ENCODE measurements at places on chromosomes 4 and X.

GRCh38 chr4:90142081-90142480 lies 14.9 kb downstream of the CCSER1 start:
- no peak for DNase-seq

DNA sequence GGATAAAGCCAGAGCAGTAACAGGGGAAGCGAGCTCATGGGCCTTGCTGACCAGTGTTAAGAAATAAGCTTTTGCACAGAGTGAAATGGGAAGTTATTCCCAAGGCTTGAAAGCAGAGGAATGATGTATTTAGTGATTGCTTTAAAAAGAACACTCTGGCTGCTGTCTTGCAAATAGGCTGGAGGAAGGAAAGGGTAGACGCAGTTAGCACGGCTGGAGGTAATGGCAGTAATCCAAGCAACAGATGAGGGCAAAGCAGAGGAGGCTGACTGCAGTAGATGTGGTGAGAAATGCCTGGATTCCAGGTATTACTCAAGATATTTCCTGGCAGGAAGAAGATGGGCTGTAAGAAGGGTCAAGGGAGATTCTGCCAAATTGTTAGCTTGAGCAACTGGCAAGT lies 1342.3 kb upstream of the AGA start:
- no peak for DNase-seq

DNA sequence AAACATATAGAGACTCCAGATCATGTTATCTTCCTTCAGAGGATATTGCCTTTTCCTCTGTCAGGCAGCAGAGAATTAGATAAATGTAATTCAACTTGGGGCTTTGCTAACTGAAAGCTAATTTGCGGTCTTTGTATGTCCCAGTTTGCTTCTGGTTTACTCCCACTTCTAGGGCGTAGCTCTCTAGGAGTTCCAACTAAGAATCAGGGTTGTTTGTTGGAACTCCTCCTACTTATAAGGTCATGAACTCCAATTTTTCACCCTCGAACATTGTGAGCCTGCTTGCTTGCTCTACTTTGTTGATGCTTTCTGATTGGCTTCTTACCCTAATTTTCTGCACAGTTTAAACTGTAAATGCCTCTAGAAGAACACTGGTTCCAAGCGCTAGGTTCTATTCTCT lies 66.1 kb downstream of the FMR1NB start:
- no peak for DNase-seq

- DNase-seq, result no peak
Measured at GRCh38 chr4:176979416-176979815, 186.7 kb upstream of the VEGFC start.

DNA sequence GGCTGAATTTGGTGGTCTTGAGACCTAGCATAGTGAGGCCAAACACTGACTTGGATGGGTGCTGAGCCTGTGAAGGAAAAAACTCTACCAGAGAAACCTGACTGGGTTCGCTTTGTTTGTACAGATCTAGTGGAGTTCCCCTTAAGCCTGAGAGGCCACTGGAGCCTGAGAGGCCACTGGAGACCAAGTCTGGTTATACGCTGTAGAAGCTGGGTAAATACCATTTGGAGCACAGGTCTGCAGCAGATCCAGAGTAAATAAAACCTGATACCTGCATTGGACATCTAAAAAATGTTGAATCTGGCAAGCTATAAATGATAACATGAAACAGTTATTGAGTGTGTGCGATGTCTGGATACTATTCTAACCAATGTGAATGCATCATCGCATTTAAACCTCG lies 104.3 kb upstream of the IGSF1 start:
- no peak for DNase-seq

GRCh38 chr4:40471923-40472322 lies 136.8 kb downstream of the CHRNA9 start:
- DNase-seq, result no peak

DNA sequence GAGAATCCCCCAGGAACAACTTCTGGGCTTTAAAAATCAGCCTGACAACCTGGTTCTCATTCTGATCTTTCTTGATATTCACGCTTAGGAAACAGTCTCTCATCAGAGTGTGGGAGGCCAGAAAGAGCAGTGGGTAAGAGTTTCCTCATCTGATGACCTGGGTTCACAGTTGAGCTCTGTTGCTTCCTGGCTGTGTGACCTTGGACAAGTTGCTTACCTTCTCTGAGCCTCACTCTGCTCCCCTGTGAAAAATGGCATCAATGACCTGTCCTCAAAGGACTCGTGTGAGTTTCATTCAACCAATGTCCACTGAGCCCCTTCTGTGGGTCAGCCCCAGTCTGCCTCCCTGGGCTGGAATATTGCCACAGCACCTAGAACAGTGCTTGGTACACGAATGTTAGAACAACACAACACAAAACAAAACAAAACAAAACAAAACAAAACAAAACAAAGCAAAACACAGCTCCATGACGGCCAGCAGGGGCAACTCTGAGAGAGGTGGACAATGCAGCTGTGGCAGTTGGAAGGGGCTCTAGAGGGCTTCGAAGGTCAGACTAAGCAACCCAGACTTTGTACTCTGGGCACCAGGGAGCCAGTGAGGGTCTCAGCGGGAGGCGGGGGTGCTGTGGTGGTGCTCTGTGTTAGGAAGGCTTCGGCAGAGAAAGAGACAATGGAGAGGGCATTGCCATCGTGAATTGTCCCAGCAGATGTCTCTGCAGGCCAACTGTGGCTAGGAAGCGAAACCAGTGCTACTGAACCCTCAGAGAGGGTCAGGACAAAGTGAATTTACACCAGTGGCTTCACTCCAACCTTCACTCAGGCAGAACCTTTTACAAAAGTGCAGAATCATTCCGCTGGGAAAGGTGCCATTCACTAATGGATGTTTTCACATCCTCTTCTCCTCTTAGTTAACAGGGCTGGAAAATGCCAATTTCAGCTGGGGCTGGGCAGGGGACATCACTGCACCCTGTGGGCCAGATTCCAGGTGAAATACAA lies 14.3 kb upstream of the C4orf50 start:
- DNase-seq, result no peak

- no peak for DNase-seq
Measured at GRCh38 chr4:78293821-78294301, 236.7 kb downstream of the FRAS1 start.

- DNase-seq, result no peak
Measured at GRCh38 chrX:71944369-71944768, 33.7 kb downstream of the NHSL2 start.

GRCh38 chr4:139922406-139923024 lies 231.5 kb downstream of the MAML3 start:
- DNase-seq, result no peak

GRCh38 chr4:185886832-185887524 lies 75.0 kb upstream of the SORBS2 start:
- DNase-seq, result no peak

DNA sequence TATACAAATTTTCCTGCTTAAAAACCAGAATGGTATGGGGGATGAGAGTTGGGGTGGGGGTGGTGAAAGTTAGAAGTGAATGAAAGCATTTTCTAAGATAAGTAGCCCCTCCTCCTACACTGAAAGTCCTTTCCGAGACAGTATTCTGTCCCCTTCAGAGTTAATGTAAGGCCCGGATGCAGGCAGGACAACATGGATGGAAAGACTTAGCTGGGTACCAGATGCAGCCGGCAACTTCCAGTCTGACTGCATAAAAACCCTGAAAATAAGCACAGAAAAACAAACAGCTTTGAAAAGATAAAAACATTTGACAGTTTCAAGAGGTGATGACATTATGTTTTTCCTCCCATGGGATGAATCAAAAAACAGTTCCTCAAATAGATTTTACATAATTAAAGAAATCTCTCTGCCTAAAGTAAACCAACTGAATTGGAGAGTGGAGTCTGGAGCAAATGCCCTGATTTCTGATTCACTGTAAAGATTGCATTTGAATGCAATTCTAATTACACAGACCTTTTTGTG lies 196.3 kb downstream of the GPAT3 start:
- no peak for DNase-seq

DNA sequence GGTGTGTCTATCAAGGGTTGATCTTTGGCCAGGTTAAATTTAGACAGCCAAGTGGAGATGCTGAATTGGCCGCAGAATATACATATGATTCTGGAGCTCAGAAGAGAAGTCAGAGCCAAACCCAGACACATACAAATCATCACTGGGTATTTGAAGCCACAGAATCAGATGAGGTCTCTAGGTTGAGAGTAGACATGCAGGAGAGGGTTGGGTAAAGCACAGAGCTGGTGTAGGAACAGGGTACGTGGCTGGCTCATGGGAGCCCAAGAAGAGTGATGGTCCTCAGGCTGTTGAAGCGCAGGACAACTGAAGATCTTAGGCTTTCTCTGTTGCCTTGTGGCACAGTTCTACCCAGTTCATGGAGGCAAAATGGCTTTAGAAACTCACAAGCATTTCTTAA lies 37.7 kb downstream of the ADAMTS3 start:
- DNase-seq, result no peak

DNA sequence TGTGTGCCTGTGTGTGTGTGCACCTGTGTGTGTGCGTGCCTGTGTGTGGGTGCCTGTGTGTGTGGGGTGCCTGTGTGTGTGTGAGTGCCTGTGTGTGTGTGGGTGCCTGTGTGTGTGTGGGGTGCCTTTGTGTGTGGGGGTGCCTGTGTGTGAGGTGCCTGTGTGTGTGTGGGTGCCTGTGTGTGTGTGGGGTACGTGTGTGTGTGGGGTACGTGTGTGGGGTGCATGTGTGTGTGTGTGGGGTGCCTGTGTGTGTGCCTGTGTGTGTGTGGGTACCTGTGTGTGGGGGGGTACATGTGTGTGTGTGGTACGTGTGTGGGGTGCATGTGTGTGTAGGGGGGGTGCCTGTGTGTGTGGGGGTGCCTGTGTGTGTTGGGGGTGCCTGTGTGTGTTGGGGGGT lies 73.4 kb upstream of the HGFAC start:
- no peak for DNase-seq

DNA sequence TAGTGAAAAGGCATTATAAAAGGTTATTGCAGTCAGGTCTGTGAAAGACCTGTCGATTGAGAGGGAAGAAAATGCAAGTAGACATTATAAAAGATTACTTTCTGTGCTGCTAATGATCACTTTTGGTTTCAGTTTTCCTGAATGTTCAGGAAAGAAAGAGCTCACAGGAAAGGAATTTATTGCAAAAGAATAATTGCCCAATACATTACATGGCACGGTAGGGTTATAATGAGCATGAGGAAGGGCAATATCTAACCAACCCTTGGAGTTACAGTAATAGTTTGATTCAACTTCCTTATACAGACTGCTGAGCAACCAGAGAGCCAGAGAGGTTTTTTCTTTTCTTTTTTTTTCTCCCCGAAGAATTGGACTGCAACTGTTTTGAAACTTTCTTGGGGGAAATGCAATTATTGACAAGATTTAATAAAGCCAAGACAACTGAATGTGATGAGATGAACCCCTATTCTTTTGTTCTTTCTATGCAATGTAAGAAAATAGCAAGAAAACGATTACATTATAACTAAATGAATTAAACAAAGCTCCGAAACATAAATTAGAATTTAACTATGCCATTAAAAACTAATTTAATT lies 247.0 kb downstream of the C4orf33 start:
- no peak for DNase-seq

DNA sequence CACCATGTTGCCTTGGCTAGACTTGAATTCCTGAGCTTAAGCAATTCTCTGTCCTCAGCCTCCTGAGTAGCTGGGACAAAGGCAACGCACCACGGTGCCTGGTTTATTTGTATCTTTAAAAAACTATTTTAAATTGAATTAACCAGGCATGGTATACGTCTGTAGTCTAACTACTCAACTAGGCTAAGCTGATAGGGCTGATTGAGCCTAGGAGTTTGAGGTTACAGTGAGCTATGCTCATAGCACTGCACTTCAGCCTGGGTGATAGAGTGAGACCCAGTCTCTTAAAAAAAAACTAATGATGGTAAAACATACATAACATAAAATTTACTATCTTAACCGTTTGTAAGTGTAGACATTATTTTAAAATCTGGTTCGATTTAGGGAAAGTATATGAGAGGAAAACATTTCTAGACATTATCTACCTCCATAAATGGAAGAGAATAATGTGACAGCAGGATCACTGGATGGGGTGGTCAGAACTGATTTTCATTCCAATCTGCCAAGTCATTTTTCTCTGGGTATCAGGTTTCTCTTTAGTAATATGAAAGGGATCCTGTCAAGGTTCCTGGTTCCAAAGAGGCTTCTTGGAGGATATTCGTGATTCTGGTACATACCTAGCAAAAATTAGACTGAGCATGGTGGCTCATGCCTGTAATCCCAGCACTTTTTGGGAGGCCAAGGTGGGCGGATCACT lies 8.7 kb upstream of the ITGB1BP2 start:
- no peak for DNase-seq

- DNase-seq, result no peak
Measured at GRCh38 chrX:30657196-30658161, 4.3 kb downstream of the GK start.

DNA sequence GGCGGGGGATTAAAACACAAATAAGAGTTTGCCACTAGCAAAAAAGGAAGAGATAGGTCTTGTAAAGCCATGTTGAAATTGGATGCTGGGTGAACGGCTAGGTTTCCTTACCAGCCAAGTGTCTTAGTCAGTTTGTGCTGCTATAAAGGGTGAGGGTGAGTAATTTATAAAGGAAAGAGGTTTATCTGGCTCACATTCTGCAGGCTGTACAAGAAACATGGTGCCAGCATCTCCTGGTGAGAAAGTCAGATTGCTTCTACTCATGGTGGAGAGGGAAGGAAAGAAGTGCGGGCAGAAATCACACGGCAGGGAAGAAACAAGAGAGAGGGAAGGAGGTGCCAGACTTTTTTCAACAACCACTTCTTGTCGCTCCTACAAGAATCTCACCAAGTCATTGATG lies 507.5 kb downstream of the SPOCK3 start:
- DNase-seq, result no peak

GRCh38 chr4:153260553-153261300 lies 56.5 kb downstream of the TRIM2 start:
- no peak for DNase-seq

- no peak for DNase-seq
Measured at GRCh38 chrX:97372001-97372766, 488.5 kb downstream of the RPA4 start.

DNA sequence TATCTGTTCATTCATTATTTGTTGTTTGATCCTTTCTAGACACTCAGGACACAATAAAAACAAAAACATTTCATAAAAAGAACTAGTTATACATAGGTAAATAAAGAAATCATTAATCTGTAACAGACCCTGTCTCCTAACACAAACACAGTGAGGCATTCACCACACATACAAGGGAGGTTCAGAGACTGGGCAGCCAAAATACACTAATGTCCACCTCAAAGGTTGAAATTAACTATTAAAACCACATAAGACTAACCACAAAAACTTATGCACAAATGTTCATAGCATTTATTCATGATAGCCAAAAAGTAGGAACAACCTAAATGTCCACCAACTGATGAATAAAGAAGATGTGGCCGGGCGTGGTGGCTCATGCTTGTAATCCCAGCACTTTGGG lies 7.8 kb downstream of the PAPSS1 start:
- DNase-seq, result no peak

GRCh38 chr4:128820671-128821070 lies 11.2 kb downstream of the JADE1 start:
- DNase-seq, result no peak

DNA sequence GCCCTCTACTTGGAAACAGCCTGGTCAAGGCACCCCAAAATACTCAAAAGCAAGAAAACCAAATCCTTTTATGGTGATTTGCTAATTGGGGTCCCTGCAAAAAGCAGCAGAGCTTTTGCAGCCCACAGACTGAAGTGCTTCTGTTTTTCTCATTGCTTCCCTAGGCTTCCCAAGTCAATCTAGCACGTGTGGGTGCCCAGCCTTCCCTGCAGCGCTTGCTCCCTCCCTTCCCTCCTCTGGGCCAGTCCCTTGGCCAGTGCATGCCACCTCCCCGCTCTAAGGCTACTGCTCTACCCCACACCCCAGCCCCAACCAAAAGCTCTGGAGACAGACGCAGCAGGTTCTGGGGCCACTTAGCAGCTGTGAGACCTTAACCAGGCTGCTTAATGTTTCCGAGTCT lies 53.6 kb downstream of the ANAPC4 start:
- no peak for DNase-seq

All from DMS 273 treated with DMSO at 0.1 percent for 48 hours (cell line).